ENCODE measurements at places on chromosomes 3 and 15. TPM values are rescaled to one million over a fixed set of nuclear protein-coding genes. Genes with fewer than 3 reads are reported as not detected.

Gene FBN1
- 413 TPM for total RNA-seq

Gene ANKUB1
- not detected for total RNA-seq

Gene DGKG
- 3.4 TPM for total RNA-seq

GRCh38 chr3:143506190-143506589 is 342.1 kb downstream of the SLC9A9 start:
- DNase-seq = no peak

- DNase-seq = no peak
Measured at GRCh38 chr15:31892513-31892912, 137.8 kb upstream of the CHRNA7 start.
